Lung (tissue), 17 donors: ENCODE measurements at places on chromosomes 6 and 20. TPM values are rescaled to one million over a fixed set of nuclear protein-coding genes. Genes with fewer than 3 reads are reported as not detected.

Gene KHDRBS2
- total RNA-seq, result 43.9 TPM

DNA sequence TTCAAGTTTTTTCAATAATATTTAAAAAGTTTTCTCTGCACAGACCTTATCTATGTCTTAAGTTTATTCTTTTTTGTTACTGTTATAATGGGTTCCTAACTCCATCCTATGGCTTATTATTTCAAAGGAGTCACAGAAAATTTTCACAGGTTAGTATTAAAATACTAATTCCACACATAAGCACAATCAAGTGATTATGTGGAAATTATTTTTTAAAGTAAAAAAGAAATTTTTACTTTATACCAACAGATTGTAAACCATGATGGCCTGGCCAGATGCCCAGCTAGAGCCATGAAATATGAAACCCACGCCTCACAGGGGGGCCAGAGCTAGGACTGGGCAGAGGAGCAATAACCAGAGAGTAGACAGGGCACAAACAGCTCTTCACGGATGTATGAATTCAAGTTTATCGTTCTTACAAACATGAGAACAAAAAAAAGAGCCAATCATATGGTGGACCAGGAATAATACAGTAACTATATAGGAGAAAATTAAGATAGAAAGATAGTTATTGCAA is 34.0 kb downstream of the NUDT3 start:
- peak; percentile 64 for DNase-seq

Gene GJA1
- 59.5 TPM for total RNA-seq

DNA sequence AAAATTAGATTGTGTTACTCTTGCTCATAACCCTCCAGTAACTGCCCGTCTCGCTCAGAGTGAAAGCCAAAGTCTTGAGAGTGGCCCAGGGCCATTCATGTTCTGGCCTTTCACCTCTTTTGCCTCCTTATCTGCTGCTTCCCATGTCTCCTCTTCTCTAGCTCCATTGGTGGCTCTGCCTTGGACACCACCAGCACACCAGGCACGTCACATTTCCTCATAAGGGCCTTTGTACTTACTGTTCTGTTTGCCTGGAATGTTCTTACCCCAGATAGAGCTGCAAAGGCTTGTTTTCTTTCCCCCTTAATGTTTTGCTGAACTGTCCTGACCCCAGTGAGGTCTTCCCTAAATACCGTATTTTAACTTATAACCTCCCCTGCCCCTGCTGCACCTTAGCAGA is 29.3 kb downstream of the MCM8 start:
- DNase-seq, result no peak
